ENCODE measurements at places on chromosomes 16 and 17.

GRCh38 chr16:23964136-23964535 lies 128.4 kb downstream of the PRKCB start:
- no peak for DNase-seq

GRCh38 chr16:89986600-89986999 lies 32.7 kb downstream of the DBNDD1 start:
- no peak for DNase-seq

- DNase-seq: peak; percentile 85
Observed at GRCh38 chr17:50055426-50056216, at the start of gene ITGA3. ITGA3 (plus strand) TSS chr17:50056110; CDS start chr17:50056440, 330 bp downstream.

DNA sequence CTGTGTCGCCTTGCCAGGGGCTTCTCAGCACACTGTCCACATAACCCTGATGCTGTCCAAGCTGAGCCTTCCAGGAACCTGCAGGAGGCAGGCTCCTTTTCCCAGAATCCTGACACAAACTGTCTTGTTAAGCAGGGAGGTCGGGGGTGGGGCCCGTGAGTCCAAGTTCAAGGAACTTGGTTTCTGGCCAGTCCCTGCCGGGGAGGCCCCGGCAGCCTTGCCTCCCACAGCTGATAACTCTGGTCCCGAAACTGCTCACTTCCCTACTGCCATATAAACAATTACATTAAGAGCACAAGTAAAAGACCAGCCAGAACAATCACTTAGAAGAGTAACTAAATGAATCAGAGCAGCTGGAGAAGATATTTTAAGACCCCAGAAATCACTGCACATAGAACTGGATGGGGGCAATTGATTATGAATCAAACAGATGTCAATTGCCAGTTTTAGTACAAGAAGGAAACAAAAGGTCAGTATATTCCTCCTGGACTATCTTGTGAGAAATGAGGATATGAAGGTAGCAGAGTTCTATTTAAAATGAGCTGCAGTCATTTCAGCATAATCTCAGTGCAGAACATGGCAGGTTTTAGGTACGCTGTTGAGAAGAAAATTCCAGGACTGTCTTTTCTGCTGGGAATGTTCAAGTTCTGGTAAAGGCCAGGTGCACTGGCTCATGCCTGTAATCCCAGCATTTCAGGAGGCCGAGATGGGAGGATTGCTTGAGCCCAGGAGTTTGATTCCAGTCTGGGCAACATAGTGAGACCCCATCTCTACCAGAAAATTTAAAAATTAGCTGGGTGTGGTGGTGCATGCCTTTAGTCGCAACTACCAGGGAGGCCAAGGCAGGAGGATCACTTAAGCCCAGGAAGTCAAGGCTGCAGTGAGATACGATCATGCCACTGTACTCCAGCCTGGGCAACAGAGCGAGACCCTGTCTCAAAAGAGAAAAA lies 169.8 kb downstream of the PITPNC1 start:
- no peak for DNase-seq

- DNase-seq: no peak
Observed at GRCh38 chr16:15567823-15568222, 75.1 kb downstream of the MARF1 start.

GRCh38 chr16:65809627-65810026 lies 556.9 kb upstream of the CDH5 start:
- DNase-seq: no peak

DNA sequence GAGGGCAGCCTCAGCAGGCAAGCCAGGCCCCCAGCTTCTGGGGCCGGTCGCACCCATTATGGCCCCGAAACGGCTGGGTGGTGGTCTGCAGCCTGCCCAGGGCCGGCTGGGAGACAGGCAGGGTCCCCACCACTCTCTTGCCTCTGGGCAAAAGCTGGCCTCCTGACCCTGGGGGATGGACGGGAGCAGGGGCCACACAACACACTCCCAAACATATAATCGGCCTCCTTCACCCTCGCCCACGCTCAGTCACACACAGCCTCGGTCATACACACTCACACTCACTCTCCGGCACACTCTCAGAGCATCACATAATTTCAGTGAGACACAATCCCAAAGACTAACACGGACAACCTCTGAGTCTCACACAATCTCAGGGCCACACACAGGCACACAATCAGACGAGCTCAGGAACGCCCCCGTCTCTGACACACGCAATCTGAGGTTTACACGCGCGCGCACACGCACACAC lies 589 bp downstream of the PEMT start:
- no peak for DNase-seq

GRCh38 chr16:79985606-79986005 lies 385.1 kb upstream of the MAF start:
- DNase-seq: no peak

DNA sequence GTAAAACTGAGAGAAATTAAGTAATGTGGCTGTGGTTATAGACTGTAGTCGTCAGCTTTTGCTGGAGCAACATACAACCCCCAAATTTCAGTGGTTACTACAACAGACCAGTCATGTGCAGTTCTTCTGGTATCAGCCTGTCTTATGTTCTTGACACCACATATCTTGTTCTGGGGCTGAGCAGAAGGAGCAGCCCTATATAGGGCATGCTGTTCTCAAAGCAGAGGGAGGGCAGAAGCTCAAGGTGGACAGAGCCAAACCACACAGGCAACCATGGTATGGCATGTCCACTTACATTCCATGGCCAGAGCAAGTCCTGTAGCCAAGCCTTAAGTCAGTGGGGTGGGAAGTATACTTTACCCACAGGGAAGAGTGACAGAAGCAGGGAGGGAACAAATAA lies 7.7 kb downstream of the PRKAR1A start:
- peak; percentile 39 for DNase-seq

DNA sequence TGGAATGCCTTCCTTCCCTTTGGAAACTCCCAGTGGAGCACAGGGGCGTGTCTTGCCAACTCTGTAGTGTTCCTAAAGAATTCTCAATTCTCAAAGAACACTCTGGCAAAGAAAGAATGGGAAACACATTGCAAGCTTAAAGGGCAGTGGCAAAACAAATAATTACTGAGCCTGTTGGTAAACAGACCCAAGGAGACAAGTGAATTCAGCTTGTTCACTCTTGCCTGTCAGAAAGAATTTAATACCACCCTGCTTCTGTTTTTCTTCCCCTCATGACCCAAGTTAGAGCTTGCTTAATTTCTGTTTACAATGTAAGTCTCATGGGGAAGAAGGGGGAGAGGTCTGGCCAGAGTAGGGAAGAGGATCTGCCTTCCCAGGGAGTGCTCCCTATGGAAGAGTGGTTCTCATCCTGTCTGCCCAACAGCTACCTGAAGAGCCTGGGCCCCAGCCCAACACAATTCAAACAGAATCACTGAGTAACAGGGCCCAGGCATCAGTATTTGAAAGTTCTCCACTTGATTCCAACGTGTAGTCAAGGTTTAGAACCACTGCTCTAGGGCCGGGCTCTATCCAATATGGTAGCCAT lies 386.0 kb downstream of the SLC39A11 start:
- DNase-seq: no peak

DNA sequence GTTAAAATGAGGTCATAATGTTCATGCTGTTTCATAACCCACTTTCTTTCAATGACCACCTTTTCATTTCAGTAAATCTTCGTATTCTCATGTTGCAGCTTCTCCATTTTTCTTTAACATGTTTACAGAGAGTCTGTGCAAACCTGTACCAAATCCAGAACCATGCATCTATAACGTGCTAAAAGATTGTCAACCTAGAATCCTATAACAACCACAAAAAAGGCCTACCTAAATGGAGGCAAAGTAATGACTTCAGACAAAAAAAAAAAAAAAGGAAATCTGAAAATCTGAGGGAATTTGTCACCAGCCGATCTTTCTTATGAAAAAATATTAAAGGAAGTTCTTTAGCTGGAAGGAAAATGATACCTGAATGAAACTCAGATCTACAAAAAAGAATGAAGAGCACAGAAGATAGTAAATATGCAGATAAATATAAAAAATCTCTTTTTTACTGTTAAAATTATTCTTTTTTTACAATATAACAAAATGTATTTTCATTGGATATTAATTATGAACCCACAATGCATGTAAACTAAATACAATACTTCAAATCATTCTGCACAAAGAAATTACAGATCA lies 1.4 kb upstream of the SLFN11 start:
- no peak for DNase-seq

DNA sequence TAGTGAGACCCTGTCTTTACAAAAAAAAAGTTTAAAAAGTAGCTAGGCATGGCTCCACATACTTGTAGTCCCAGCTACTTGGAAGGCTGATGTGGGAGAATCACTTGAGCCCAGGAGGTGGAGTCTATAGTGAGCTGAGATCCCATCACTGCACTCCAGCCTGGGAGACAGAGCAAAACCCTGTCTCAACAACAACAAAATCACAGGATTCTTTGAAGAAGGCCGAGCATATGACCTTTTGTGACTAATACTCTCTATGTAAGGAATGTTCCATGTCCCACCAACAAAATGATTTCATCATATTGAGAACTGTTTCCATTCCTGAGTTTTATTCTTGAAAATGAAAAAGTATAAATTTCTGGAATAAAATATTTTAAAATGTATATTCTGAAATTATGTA lies 58.9 kb upstream of the EFCAB3 start:
- DNase-seq: peak; percentile 12

GRCh38 chr16:3951861-3952736 lies 71.6 kb upstream of the CREBBP start:
- DNase-seq: peak; percentile 34

GRCh38 chr17:59838052-59838916 lies 54.5 kb downstream of the TUBD1 start:
- DNase-seq: peak; percentile 54

DNA sequence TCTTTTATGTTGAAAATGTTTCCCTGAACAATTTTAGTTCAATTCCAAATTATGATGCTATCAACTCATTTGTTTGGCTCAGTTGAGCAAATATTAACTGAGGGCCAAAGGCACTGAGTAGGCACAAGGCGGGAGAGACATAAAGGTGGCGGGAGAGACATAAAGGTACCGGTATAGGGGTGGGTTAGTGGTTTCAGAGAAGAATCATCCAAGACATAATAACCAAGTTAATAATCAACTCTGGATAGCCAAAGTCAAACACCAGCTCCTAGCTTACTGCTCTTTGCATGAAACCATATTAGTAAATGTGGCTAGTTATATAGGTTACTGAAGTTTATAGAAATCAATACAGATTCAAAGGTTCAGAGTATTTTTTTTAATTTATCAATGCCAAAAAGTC lies 91.7 kb downstream of the RPGRIP1L start:
- DNase-seq: no peak

DNA sequence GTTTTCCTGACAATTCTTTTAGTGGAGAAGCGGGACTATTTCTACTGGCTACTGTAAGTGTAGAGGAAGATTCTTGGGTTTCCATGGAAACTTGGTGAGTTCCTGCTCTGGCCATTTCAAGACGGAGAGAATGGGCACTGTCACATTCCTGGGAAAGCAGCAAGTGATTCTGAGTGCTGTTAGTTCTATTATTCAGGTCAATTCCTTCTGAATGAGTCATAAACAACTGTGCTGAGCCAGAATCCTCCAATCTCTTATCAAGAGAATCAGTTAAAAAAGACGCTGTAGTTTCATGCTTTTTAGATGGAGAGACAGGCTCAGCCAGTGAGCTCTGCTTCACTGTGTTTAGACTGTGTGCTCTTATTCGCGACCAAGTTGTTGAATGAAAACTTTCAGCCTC lies 19.6 kb downstream of the AKAP10 start:
- peak; percentile 93 for DNase-seq

DNA sequence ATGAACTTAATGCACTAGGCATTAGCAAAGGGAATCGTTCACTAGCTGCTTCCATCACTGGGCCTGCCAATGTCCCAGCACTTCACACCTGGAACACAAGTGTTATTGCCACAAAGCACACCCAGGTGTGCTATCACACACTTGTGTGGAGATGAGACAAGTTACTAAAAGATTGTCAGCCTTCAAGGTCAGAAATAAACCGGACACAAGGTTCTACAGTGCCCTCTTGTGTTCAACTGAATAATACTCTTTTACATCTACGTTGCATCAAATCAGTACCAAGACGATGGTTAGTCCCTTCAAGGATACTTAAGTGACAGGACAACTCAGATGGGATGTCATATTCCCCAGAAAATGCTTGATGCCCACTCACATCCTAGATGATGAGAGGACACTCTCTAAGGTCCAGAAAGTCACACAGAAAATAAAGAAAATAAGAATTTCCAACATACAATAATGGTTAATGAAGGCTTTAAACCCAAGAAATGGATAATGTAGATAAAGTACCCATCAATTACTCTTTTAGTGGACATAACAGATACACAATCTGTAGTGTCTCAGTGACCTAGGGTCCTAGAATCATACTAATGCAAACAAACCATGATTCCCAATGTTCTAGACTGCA lies 16.4 kb upstream of the GLG1 start:
- DNase-seq: peak; percentile 62

DNA sequence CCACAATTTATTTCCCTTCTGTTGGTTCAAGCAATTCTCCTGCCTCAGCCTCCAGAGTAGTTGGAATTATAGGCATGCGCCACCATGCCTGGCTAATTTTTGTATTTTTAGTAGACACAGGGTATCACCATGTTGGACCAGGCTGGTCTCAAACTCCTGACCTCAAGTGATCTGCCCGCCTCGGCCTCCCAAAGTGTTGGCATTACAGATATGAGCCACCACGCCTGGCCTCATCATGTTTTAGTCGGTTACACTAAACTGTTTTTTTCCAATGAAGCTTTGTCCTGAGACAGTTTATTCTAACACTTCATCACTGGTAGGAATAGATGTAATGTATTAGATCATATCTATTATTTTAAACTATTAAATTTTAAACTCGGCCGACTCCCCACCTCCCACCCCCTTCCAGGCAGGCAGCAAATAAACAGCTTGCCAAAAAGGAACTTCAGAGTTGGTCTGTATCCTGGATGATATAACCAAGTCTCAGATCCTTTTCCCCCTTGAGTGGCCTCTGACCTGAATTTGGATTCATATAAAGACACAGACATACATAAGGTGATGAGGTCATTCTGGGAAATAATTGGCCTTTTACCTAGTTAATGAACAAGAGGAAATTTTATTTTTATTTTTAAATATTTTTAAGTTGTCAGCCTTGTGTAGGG lies 18.4 kb upstream of the CORO6 start:
- no peak for DNase-seq

GRCh38 chr17:45940293-45940692 lies 45.9 kb downstream of the MAPT start:
- no peak for DNase-seq

DNA sequence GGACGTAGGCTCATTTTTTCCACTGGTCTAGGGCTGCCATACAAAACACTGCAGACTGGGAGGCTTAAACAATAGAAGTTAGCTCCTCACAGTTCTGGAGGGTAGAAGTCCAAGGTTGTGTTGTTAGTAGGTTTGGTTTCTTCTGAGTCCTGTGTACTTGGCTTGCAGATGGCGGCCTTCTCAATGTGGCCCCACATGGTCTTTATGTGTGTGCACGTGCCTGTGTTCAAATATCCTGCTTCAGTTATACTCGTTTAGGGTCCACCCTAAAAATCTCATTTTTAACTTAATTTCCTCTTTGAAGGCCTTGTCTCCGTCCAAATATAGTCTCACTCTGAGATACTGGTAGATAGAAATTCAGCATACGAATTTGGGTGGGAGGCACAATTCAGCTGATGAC lies 542.4 kb downstream of the HAPSTR1 start:
- DNase-seq: no peak

GRCh38 chr16:89023621-89024511 lies 46.9 kb upstream of the CBFA2T3 start:
- DNase-seq: no peak

Data from AG10803 (cell line).